ENCODE measurements at places on chromosomes 1 and 21.
A peak's percentile ranks its signal among the peaks of the same experiment; 100 is the strongest.

- no peak for DNase-seq
These were observed at the start of gene TPM3 for GRCh38 chr1:154191990-154192461. Gene TPM3, minus strand, starts transcription at chr1:154192100. Its CDS starts 82 bp downstream, at chr1:154192018.

GRCh38 chr1:41698916-41699860 lies 214.7 kb upstream of the EDN2 start:
- DNase-seq, result peak; percentile 23

- DNase-seq, result no peak
These were observed 27.8 kb downstream of the FBXO42 start for GRCh38 chr1:16324456-16324890.

- DNase-seq, result no peak
These were observed 50.8 kb downstream of the HS2ST1 start for GRCh38 chr1:86965012-86965826.

GRCh38 chr1:160723332-160723731 lies 11.7 kb upstream of the CD48 start:
- no peak for DNase-seq

DNA sequence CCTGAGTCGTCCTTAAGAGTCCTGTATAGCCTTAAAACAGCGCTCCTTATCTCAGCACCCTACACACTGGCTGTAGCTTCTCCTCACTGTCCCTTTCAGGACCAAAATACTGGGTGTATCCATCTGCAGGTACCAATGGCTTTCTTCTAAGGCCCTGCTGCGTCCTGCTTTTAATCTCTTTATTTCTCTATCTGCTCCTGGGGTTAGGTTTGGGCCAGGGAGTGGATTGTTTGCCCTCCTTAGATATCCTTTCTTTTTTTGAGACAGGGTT lies 12.1 kb downstream of the IL6R start:
- DNase-seq, result no peak

- no peak for DNase-seq
These were observed 428.2 kb downstream of the MRPL39 start for GRCh38 chr21:25179116-25179515.

GRCh38 chr1:226420897-226421296 lies 13.0 kb upstream of the PARP1 start:
- no peak for DNase-seq

DNA sequence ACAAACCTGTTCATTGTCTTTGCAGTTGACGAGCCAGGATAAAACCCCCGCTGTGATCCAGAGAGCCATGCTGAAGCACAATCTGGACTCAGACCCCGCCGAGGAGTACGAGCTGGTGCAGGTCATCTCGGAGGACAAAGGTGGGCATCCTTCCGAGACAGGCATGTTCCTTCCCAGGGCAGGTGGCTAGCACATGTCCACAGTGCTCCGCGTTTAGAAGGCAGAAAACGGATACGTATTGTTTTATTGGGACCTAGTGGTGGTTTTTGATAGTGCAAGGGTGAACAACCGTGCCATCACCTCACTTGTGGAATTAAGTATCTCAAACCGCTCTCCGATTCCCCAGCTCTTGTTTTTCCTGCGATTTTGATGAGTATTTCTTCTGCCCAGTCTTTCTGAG lies 115.3 kb downstream of the COLGALT2 start:
- DNase-seq, result no peak

GRCh38 chr21:33771976-33772375 lies 129.7 kb downstream of the ITSN1 start:
- no peak for DNase-seq

- no peak for DNase-seq
These were observed 98.9 kb upstream of the SLC5A9 start for GRCh38 chr1:48123647-48124046.

DNA sequence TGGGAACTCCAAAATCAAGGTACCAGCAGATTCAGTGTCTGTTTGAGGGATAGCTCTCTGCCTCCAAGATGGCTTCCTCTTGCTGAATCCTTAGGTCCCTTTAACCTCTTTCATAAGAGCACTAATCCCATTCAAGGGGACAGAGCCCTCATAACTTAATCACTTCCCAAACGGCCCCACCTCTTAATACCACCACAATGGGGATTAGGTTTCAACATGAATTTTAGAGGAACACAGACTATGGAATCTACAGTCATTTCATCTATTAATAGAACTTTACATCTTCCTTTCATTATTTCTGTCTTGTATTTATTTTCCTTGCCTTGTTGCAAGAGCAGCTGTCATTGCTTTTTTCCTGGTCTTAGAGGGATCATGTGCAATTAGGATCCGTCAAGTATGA lies 30.3 kb downstream of the HOOK1 start:
- no peak for DNase-seq

DNA sequence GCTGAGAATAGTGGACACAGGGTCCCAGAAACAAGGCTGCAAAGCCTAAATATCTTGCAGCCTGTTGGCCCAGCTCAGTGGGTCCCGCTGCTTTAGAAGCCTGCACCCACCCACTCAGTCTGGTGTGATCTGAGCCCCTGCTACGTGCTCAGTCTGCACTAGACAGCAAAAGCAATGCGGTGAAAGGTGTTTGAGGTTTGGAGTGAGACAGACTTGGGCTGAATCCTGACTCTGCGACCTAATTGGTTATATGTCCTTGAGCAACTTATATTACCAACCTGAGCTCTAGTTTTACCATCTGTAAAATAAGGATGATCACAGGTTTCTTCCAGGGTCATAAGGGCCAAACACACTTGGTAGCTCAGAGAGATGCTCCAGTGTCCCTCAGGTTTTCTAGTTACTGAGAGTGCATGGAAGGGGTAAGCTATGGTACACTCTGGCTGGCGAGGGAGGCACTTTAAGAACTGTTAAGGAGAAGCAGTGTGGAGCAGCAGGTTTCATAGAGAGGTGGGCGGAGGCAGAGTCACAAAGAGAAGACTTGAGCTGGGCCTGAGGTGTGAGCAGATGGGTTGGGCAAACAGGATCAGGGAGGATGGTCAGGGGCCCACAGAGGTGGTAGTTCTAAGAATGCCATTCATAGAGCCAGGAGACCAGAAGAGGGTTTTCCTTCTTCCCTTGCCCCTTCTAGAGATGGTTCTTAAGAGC lies 10.1 kb downstream of the TMEM200B start:
- DNase-seq, result no peak

DNA sequence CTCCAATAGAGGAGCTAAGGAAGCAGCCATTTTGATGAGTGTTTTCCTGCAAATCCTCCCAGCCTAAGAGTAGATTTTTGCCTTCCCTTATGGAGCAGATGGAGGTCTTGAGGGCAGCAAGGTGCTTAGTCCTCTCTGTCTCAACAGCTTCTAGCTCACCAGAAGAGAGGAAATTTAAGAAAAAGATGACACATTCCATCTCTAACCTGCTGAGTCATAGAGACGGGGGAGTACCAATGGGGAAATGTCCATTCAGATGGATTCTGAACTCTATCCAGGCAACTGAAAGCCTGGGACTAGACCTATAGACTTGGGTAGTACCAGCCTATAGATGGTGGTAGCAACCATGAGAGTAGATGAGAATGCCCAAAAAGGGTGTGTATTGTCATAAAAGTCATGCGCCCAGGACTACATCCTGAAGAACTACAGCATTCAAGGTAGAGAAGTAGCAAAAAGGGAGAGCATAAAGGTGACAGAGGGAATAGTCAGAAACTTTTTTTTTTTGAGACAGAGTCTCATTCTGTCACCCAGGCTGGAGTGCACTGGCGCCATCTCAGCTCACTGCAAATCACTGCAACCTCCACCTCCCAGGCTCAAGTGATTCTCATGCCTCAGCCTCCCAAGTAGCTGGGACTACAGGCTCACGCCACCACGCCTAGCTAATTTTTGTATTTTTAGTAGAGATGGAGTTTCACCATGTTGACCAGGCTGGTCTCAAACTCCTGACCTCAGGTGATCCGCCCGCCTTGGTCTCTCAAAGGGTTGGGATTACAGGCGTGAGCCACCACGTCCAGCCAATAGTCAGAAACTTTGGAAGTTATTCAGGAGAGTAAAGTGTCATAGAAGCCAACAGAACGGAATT lies 10.7 kb upstream of the ELOA start:
- no peak for DNase-seq
